ENCODE measurements at places on chromosomes 1 and 21.

DNA sequence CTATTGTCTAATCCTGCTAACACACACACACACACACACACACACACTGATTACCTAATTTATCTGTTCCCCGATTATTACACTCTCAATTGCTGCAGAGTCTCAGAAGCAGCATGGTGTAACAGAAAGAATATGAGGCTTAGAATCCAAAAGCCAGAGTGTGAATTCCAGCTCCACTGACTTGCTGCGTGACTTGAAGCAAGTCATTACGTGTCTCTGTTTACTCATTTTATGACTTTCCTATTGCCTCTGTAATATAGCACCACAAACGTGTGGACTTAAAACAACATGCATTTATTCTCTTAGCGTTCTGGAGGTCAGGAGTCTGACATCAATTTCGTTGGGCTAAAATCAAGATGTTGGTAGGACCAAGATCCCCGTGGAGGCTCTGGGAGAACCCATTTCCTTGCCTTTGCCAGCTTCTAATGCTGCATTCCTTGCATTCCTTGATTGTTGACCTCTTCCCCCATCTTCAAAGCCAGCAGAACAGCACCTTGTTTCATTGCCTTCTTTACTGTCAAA lies 55.9 kb upstream of the ATP5PO start:
- no peak for DNase-seq

DNA sequence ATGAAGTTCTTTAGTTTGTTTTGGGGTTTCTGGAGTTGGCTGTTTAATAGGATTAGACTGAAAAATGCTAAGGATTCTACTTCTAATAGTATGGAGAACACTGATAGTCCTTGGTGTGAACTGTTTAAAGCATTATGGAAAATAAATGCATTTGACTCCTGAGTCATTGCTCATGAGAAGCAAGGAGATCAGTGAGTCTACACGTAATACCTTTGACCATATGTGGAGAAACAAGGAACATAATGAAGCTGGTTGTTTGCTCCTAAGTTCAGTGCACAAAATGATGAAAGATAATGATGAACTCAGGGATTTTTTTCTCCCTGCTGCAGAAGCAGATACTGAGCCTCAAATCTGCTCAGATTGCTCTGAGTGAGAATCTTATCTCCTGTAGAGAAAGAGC lies 158.9 kb upstream of the COL11A1 start:
- no peak for DNase-seq

GRCh38 chr1:184685116-184685515 lies 69.5 kb downstream of the EDEM3 start:
- no peak for DNase-seq

GRCh38 chr1:12142891-12143630 lies 23.7 kb upstream of the TNFRSF1B start:
- no peak for DNase-seq

GRCh38 chr1:160251687-160252526 lies 10.4 kb downstream of the DCAF8 start:
- DNase-seq: peak; percentile 85

GRCh38 chr1:240562111-240562590 lies 49.8 kb downstream of the GREM2 start:
- peak; percentile 66 for DNase-seq

DNA sequence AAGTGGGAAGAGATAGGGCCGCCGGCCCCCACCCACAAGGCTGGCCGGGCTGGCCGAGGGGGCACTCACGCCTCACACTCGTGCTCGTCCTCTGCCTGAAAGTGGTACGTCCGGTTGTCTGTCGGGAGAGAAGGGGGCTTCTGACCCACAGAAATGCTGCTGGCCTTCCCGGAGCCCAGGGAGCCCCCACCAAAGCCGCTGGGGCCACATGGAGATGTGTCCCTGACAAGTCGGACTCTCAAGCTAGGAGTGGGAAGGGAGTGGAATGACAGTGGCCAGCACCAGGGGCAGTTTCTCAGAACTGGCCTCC lies 12.8 kb upstream of the TCEA3 start:
- DNase-seq: no peak

DNA sequence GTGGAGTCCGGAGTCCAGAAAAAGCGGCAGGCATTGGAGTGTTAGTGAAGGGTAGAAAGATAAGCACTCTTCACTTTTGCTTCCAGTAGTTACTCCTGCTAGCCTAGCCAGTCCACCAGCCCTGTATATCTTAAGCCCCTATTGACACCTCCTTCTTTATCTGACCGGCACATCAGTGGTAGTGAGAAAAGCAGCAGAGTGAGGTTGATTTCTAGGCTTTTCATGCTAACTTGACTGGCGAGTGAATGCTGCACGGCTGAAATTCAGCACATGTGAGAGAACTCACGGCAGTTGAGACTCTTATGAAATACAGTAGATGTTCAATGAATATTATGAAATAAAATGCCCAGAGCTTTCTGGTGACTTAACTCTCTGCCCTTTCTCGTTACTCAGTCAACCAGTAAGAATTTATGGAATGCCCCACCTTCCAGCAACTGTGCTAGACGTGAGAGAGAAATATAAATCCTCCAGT lies 128.2 kb downstream of the CACHD1 start:
- no peak for DNase-seq

- DNase-seq: no peak
These were observed 13.8 kb upstream of the EYA3 start for GRCh38 chr1:28102189-28102588.

GRCh38 chr21:15436031-15436430 lies 293.8 kb upstream of the USP25 start:
- no peak for DNase-seq

GRCh38 chr1:200323856-200324400 lies 85.9 kb downstream of the ZNF281 start:
- DNase-seq: no peak

- DNase-seq: no peak
These were observed 767.0 kb downstream of the MRPL39 start for GRCh38 chr21:24840287-24840686.

GRCh38 chr1:196558411-196558810 lies 49.8 kb downstream of the KCNT2 start:
- DNase-seq: no peak

DNA sequence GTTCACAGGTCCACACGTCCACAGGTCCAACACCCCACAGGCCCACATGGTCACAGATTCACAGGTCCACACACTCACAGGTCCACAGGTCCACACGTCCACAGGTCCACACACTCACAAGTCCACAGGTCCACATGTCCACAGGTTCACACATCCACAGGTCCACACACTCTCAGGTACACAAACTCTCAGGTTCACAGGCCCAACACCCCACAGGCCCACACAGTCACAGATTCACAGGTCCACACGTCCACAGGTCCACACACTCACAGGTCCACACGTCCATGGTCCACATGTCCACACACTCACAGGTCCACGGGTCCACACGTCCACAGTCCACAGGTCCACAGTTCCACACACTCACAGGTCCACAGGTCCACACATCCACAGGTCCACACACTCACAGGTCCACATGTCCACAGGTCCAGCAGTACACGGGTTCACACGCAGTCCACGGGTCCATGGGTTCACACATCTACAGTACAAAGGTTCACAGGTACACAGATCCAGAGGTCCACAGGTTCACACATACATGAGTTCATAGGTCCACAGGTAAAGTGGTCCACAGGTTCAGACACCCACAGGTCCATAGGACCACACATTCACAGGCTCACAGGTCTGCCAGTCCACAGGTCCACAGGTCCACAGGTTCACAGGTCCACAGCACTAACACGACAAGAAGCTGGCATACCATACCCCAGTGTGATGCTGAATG lies 39.3 kb upstream of the COL6A2 start:
- DNase-seq: peak; percentile 3

GRCh38 chr1:1302951-1303509 lies 4.7 kb downstream of the ACAP3 start:
- peak; percentile 92 for DNase-seq

- no peak for DNase-seq
These were observed 96.2 kb upstream of the SIM2 start for GRCh38 chr21:36602735-36603134.

DNA sequence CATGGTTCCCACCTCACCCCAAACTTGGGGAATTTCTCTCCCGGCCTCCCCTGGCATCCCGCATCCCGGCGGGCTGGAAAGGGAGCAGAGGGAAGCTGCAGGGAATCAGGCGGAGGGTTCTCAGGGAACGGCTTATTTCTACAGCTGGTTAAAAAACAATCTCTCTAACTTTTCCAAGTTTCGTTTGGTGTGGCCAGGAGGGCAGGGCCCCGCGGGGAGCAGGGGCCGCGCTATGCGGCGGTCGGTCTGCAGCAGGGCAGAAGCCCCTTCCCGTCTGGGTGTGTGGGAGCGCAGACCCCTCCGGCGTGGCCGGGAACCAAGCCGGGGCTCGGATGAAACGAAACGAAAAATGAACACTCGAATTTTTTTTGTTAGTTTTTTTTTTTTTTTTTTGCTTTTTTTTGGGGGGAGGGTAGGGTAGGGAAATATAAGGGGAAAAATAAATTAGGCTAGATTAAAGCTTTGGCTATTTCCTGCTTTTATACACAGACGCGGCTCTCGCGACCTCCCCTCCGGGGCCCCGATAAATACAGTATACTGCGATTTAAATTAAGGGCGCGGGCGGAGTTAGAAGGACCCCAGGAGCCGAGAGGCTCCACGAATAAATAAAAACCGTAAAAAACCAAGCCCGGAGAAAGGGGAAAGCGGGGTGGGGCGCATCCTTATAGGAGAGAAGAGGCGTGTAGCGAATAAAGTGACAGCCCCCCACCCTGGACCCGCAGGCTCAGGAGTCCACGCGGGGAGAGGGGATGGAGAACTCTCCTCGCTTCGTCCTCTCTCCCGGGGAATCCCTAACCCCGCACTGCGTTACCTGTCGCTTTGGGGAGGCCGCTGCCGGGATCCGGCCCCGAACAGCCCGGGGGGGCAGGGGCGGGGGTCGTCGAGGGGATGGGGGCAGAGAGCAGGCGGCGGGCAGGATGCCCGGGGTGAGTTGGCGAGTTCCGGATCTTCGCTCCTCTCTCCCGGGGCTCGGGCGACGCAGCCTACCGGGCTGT lies 2.1 kb downstream of the POU3F1 start:
- DNase-seq: no peak

DNA sequence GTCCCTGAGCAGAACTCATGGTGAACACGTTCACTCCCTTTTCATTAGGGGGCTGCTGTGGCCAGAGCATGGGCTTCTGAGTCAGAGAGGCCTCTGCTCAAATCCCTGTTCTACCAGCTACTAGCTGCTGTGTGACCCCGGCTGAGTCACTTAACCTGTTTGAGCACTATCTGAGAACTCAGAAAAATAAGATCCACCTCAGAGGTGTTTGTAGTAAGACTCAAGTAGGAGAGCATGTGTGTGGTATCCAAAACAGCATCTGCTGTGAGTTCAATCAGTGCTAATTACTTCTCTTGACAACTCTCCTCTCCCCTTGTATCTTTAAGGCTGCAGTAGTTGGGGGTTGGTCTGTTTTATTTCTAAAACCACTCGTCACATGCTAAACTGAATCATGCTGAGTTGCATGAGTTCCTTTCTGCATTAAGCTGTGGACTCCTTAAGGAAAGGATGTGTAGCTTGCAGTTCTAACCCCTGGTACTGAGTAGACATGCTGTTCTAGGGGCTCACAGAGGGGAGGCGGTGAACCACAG lies 39.7 kb upstream of the JUN start:
- no peak for DNase-seq

- DNase-seq: no peak
These were observed at the start of gene FCRL1 for GRCh38 chr1:157819896-157820295. TSS of gene FCRL1 (minus strand) at chr1:157820120. CDS start at chr1:157820037, 83 bp downstream.

GRCh38 chr21:15098908-15099307 lies 34.1 kb upstream of the NRIP1 start:
- DNase-seq: no peak

DNA sequence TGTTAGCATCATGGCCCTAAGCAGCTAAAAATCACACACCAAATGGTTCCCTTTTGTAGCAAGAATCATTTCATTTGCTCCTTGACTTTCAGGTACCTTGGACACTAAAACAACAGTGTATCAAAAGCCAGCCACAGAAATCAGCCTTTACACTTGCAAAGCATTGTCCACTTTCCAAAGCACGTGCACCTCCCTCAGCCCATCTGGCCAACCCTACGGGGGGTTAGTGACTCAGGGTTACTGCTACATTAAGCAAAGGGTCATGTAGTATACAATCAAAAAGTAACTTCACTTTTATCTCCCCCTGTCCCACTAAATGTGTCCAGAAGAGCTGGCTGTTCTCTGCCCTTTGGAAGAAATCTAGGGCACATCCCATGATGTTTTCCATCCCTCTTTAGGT lies 149.7 kb downstream of the HIVEP3 start:
- no peak for DNase-seq

DNA sequence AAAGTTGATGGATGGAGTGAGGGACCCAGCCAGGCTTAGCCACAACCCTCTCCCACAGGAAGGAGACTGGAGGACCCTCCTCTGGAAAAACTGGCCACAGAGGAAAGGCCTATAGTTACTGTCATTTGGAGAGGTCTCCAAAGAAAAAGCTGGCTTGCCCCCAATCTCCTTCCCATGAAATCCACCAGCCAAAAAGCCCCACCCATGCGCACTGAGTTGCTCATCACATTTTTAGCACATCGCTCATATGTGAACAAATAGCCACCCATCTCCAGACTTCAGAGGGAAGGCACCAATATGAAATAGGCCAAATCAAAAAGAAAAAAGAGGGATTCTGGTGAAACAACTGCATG lies 36.9 kb upstream of the QSOX1 start:
- no peak for DNase-seq

GRCh38 chr1:26110731-26111529 lies 694 bp upstream of the PDIK1L start:
- peak; percentile 84 for DNase-seq

DNA sequence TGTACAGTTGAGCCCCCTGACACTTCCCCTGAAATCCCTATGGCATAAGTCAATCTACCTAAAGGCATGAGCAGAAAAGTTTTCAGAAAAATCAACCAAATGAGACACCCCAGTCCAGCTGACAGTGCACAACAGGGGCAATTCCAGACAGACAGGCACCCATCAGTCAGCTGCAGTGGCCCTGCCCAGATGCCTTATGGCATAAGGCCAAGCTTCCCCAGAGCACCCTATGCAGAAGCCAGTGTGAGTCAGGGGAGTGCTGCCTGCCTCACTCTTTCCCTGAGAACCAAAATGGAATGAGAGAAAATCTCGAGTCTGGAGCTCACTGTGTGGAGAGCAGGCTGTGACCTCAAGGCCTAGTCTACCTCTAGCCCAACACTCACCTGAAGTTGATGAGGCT lies 38.1 kb downstream of the MRAP start:
- no peak for DNase-seq

- DNase-seq: no peak
These were observed 55.9 kb downstream of the CDC7 start for GRCh38 chr1:91556556-91556955.

DNA sequence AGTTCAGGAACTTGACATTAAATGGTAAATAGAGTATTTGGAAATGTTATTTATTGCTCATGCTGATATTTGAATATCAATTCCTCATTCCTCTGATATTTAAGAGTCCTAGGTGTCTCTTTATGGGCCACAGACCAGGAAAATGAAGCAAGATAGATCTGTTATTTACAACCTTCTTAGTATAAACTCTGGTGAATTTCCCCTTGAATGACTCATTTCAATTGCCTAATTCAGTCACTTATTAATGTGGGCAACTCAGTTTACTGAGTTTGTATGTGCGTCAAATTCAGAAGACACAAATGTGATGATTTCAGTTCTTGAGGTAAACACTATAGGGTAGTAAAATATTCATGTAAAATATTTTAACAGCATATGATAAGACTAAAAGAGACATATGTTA lies 1404.4 kb upstream of the PRMT6 start:
- DNase-seq: no peak
